Activated CD4-positive, alpha-beta T cell treated with anti-CD3 and anti-CD28 coated beads for 36 hours (primary cell): ENCODE measurements at places on chromosomes 4 and X. TPM values are rescaled to one million over a fixed set of nuclear protein-coding genes. Genes with fewer than 3 reads are reported as not detected.

The MAB21L2 gene
- not detected for total RNA-seq

The TREX2 gene
- 1.1 TPM for total RNA-seq

The IL15 gene
- 1.1 TPM for total RNA-seq

The GAGE12H gene
- total RNA-seq = not detected

The KCNE5 gene
- 0.21 TPM for total RNA-seq

The HGFAC gene
- total RNA-seq = not detected

The FGFRL1 gene
- 23.5 TPM for total RNA-seq

The HPGD gene
- 2.5 TPM for total RNA-seq

The PRKG2 gene
- total RNA-seq = 0.14 TPM

The STK32B gene
- total RNA-seq = not detected

The POLN gene
- 3.2 TPM for total RNA-seq

The PPBP gene
- total RNA-seq = not detected

The ITIH6 gene
- not detected for total RNA-seq

The EBP gene
- total RNA-seq = 140 TPM

The ZC4H2 gene
- total RNA-seq = 14.7 TPM

The EFHC2 gene
- 0.30 TPM for total RNA-seq

The PAGE2B gene
- total RNA-seq = 0.70 TPM

The SH3RF1 gene
- 0.63 TPM for total RNA-seq

The EREG gene
- not detected for total RNA-seq

The VCX3B gene
- total RNA-seq = not detected
